ENCODE measurements at places on chromosomes 4 and X. TPM values are rescaled to one million over a fixed set of nuclear protein-coding genes. Genes with fewer than 3 reads are reported as not detected.

GRCh38 chr4:143023239-143023918, 161.3 kb upstream of the USP38 start:
- DNase-seq = no peak

- no peak for DNase-seq
These were observed 66.4 kb upstream of the GPR174 start for GRCh38 chrX:79078114-79078513.

GRCh38 chr4:162056990-162057389, 106.8 kb downstream of the FSTL5 start:
- DNase-seq = no peak

DNA sequence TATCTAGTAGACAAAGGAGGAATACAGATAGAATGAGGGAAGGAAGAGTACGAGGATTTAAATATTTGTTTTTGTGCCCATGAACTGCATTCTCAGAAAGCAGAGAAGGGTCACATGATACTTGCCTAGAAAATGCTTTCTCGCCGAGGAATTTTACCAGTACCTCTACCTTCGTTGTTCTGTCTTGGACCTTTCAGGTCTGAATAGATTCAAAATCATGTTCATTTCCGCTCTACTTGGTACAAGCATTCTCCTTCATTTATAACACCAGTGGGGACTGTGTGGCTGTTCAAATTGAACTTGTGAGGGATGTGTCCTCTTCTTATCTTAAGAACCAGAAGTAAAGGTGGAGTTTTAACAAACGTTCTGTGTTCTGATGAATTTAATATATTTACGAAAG, 1.9 kb downstream of the USP38 start:
- DNase-seq = peak; percentile 20

DNA sequence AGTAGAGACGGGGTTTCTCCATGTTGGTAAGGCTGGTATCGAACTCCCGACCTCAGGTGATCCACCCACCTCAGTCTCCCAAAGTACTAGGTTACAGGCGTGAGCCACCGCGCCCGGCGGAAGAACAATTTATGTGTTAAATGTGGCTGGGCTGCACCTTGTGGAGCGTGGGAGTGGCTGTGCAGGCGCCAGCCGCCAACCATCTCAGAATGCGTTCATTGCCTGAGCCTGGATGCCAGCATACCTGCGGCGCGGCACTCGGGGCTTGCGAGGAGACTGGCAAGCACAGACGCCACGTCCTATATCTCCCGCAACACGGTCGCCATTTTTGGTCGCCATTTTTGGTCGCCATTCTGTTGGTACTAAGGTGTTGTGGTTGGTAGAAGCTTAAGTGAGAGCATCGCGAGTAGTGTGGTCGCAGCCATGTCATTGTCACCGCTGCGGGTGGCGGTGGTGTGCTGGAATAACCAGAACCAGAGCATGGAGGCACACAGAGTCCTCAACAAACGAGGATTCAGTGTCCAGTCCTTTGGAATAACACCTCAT, 193.6 kb upstream of the HTR2C start:
- DNase-seq = peak; percentile 53

GRCh38 chr4:151671541-151672059, 89.2 kb downstream of the GATB start:
- DNase-seq = no peak

- no peak for DNase-seq
These were observed 27.4 kb upstream of the TMPRSS11B start for GRCh38 chr4:68272860-68273259.

GRCh38 chrX:42976746-42977366, 198.9 kb upstream of the PPP1R2C start:
- DNase-seq = no peak

DNA sequence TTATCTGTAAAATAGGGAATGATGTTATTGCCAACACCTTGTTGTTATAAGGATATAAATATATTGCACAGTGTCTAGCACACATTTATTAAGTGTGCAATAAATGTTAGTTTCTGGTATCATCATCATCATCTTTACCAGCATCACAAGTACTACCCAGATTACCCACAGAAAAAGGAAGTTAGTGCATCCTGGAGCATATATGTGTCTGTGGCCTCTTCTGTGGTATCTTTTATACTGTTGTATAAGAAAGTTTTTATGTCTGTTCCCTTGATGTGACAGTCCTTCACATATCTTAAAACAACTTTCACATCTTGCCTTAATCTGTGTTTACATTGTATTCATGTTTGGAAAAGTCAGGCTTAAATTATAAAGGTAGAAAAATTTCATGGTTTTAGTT, 10.0 kb downstream of the EXOSC9 start:
- no peak for DNase-seq

GRCh38 chr4:7823416-7823824, 116.2 kb downstream of the AFAP1 start:
- DNase-seq = peak; percentile 77

GRCh38 chrX:15143050-15143824, 126.6 kb downstream of the ASB9 start:
- peak; percentile 66 for DNase-seq

GRCh38 chr4:148192526-148192925, 249.7 kb downstream of the NR3C2 start:
- no peak for DNase-seq

DNA sequence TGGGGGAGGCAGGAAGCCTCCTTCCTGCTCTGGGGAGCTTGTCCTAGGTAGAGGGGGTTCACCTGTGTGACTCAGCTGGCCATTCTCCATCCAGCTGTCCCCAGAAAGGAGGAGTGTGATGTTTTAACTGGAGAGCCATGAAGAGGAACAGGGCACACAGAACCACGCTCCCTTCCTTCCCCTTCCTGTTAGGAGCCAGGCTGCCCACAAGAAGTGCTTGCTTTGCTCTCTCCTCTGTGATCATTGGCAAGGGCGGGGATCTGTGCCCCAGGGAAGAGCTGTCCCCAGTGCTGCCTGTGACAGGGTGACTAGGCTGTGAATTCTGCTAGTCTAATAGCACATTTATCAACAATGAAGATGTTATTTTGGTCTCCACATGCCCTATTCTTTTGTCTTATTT, 169.6 kb upstream of the GATB start:
- DNase-seq = no peak

DNA sequence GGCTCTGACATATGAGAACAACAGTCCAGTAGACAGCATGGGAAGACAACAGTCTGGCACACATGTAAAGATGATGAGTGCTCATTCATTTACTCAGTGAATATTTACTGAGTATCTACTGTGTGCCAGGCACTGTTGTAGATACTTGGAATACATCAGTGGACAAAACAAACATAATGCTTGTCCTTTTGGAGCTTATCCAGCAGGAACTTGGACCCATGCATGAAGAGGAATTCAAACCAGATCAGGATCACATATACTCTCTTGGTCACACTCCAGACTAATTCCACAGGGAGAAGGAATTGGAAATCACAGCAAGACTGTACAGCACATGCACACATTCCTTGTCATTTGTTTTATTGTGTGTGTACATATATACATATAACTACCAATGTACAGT, 217.6 kb upstream of the TTC29 start:
- no peak for DNase-seq

DNA sequence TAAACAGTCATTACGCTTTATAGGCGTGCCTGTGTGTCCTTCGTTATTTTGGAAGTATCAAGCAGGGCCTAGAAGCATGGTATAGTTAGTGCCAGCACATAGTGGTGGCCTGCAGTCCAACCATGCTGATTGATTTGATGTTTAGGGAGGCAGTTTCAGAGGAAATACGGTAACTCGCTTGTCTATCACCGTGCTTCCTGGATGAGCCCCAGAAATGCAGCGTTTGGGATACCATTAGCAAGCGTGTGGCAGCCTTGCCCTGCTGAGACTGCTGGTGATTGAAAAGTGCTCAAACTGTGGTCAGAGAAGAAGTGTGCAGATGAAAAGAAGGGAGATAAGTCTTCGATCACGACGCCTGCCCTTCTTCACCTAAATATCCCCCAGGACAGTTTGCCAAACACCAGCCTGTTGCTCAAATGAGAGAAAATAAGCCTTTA, 158.4 kb downstream of the CHIC2 start:
- DNase-seq = no peak

GRCh38 chr4:151783867-151784266, 23.1 kb upstream of the GATB start:
- no peak for DNase-seq

- no peak for DNase-seq
These were observed 91.5 kb downstream of the PPP2R2C start for GRCh38 chr4:6380746-6381410.

DNA sequence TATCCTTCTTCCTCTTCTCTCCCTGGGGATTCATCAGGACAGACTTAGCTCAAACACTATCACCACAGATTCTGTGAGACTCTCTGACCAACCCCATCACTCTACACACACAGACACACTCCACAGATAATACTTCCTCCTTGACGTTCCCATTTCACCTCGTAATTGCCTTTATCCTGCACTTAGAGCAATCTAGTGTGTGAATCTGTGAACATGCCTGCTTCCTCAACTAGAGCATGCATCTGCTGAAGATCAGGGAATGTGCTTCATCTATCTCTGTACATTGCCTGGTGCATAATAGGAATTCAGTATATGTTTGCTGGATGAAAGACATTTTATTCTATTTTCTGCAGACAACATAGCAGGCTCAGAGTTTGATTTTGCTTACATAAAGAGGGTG, 25.1 kb upstream of the HS6ST2 start:
- DNase-seq = no peak

Gene FGG
- 1.8 TPM for polyA plus RNA-seq

Gene GRPR
- not detected for polyA plus RNA-seq

Gene CACNA1F
- 0.15 TPM for polyA plus RNA-seq

Gene TRPC3
- 0.17 TPM for polyA plus RNA-seq

Gene RAI2
- polyA plus RNA-seq = 18.3 TPM

Gene GALNTL6
- polyA plus RNA-seq = not detected

Gene AFP
- 11.6 TPM for polyA plus RNA-seq

Gene IL21
- not detected for polyA plus RNA-seq
